ENCODE measurements at places on chromosomes 4 and X.

DNA sequence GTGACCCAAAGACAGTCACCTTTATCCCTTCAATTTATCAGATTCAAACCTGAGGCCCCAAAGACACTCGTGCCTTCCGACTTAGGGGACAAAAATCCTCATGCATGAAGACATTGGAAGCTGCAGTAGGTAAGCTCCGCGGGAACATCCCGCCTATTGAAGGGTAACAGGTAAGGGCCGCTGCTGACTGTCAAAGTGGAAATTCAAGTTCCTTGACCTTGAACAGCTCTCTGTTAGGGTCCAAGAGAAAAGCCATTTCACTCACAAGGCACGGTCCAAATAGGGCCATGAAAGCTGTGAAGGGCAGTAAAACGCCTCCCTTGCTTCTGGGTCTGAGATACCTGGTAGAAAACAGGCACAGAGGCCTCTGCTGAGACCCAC is 34.2 kb downstream of the CCDC149 start:
- no peak for DNase-seq

GRCh38 chr4:4730249-4730648 is 129.2 kb upstream of the MSX1 start:
- no peak for DNase-seq

DNA sequence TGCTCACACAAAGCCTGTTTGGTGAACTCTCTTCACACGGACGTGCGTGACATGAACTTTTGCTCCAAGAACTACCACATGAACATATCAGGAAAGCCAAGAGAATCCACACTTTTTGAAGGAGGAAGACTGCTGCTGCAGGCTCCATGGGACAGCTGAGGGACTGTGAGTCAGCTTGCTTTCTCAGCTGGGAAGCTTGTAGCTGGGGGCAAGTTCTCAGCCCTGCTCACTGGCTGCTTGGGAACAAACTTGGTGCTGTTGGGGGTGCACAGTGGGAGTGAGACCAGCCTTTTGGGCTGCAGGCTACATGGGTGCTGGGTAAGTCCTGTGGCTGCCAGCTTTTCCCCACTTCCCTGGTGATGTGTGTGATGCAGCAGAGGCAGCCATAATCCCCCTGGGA is 123.9 kb downstream of the ATP8A1 start:
- DNase-seq, result no peak

DNA sequence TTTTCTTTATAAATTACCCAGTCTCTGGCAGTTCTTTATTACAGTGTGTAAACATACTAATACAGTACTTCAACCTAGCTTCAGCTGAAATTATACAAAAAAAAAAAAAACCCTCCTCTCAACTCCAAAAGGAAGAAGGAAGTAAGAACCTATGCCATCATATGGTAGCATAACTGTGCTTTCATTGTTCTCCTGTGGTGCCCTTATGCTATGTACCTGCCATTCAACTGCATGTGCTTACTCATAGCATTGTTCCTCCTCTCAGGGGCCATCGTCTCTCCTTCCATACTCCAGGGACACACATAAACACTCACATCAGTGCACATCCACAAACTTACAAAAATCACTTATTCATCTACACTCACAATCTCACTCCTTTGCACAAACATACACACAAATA is 470.1 kb upstream of the HS3ST1 start:
- DNase-seq, result no peak

GRCh38 chr4:29320947-29321620 is 1399.1 kb upstream of the PCDH7 start:
- no peak for DNase-seq

DNA sequence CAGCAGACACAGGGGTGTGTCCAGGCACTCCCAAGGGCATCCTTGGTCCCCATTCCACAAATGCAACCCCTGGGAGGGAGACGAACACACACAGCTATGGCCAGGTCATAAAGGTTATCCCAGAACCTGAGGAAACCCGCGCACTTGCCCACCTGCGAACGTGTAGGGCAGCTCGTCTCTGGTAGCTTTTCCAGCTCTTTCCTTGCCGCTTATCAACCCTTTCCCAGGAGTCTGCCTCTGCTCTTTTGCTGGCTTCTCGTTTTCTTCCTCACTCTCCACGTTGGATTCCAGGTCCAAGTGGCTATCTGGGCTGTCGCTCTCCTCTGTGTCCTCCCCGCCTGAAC is 13.5 kb downstream of the NOP14 start:
- no peak for DNase-seq

DNA sequence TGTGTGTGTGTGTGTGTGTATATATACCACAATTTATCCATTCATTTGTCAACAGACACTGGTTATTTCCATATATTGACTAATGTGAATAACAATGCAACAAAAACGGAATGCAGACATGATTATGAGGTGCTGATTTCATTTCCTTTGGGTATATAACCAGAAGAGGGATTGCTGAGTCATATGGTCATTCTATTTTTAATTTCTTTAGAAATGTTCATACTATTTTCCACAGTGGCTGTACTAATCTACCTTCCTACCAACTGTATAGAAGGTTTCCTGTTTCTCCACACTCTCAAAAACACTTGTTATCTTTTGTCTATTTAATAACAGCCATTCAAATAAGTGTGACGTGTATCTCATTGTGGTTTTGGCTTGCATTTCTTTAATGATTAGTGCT is 269.9 kb downstream of the OPHN1 start:
- no peak for DNase-seq

DNA sequence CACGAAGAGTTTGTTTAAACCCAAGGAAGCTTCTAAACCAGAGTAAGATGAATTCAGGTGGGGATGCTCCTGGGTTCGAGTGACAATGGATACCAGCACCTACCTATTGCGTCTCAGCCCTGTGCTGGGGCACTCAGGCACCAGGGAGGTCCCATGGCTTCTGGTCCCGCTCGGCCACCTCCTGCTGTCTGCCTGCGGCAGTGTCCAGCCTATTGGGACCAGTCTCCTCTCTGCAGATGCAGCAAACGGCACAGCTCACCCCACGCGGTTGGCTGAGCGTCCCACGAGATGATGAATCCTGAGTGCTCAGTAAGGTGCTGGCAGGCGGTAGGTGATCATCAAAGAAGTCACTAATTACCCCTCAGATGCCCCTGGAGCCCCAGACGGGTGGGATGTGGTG is 75.2 kb downstream of the ACOX3 start:
- DNase-seq, result no peak

DNA sequence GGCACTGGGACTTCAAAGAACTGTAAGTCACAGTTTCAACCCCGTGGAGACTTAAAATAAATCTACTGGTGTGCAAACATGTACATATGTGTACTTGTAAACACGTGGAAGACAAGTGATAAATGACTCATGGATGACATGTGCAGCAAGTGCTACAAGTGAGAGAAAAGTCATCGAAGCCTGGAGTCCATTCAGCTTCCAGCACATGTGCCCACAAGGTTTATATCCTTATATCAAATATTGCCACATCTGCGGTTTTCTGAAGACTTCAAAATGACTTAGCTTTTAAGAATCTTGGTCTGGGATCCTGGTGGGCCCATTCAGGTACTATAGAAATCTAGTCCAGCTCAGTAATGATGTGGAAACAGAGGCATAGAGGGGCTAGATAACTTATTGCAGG is 33.0 kb upstream of the TTC29 start:
- DNase-seq, result no peak

DNA sequence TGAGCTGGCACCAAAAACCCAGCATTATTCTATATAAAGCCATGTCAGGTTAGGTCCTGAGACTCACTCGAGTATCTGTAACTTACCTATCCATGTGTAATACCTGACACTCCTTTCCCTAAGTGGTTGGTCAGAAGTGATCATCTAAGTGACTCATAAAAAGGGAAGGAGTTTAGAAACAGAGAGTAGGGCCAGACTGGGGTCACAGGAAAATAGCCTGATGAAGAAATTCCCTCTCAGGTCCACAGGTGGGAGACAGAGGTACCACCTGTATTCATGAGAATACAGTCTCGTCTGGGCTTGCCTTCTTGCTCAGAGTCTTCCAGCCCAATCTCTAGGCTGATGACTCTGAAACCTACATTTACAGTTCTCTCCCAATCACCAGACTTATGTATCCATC is 161.8 kb upstream of the MAP3K15 start:
- DNase-seq, result no peak

DNA sequence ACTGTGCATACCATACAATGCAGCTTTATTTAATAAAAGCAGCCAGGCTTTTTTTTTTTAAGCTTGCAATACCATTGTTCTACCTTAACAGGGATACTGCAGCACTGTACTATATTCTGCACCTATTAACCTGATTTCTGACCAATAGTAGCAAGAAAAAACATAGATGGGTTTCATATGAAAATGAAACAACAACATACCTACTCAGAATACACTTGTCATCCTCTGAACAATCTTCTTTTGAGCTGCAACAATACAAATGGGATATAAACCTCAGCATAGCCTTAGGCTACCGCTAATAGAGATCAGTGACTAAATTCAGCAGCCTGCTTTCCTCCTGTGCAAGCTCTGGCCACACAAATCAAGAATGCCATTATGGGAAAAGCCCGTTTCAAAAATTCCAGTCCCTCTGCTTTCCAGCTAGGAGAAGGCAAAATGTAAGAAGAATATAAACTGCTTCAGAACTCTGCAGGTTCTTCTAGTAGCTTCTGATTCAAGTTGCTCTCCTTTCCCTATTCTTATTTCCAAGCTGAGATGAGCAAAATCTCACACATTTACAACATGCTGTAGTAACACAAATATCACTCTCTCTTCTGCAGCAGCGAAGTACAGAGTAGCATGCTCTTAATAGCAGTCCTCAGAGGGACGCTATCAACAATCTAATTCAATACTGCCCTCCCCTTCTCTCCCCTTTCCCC is 143.4 kb downstream of the KLHL13 start:
- no peak for DNase-seq

- DNase-seq, result no peak
These were observed 15.4 kb upstream of the FHDC1 start for GRCh38 chr4:152920768-152921167.

- no peak for DNase-seq
These were observed 120.8 kb downstream of the DTHD1 start for GRCh38 chr4:36402008-36402758.

Measured in activated CD4-positive, CD25-positive, alpha-beta regulatory T cell (primary cell).